ENCODE measurements at places on chromosomes 2 and 18.

DNA sequence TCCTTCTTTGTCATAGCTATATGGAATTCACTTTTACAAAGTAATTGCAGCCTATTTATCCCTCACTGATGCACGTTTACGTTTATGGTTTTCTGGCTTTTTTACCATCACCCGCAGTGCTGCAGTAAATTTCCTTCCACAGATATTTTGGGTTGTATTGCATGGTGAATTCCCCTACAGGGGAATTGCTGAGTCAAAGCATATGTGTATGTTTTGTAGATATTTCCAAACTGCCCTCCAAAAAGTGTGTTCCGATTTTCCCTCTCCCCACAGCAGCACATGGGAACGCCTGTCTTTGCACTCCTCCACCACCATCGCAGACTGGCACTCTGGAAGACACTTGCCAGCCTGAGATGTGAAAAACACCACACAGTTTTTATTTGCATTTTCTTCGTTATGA lies 80.6 kb upstream of the UXS1 start:
- DNase-seq = no peak

GRCh38 chr18:463827-464541 lies 36.5 kb downstream of the COLEC12 start:
- DNase-seq = no peak

GRCh38 chr2:235839974-235840373 lies 328.2 kb downstream of the GBX2 start:
- DNase-seq = no peak

- peak; percentile 43 for DNase-seq
Observed at GRCh38 chr2:54106631-54107454, 8.6 kb upstream of the ACYP2 start.

GRCh38 chr2:156845806-156846558 lies 409.8 kb downstream of the GPD2 start:
- DNase-seq = peak; percentile 58

DNA sequence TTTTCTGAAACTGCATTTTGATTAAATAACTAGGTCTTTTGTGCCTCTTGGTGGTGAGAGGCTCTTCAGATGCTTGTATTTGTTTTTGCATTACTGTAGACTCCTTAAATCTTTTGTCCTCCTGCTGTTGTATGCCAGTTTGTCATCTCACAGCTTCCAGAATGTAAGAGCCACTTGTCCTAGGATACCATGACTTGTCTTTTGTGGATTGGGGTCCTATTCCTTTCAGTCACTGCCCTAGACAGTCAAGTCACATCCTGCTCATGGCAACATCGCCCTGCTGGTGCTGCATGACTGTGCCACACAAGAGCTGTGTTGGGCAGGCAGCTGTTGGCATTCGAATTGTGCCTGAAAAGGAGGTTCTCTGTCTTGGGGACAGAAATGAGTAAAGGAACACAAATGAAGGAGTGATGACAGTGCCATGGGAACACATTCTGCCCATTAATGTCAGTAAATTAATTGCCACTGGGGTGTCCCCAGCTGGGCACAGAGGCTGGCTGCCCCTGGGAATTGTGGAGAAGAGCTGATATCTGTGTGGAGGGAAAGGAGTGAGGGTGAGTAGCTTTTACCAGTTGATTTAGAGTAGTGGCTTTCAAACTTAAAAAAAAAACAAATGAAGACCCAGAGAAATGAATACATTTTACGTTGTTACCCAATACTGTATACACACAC lies 140.3 kb downstream of the ARL6IP6 start:
- DNase-seq = no peak

GRCh38 chr2:216960671-216961268 lies 100.9 kb upstream of the TNP1 start:
- no peak for DNase-seq

- DNase-seq = no peak
Observed at GRCh38 chr2:222459983-222460382, 35.6 kb downstream of the SGPP2 start.

GRCh38 chr2:204468746-204469429 lies 76.4 kb upstream of the PARD3B start:
- peak; percentile 13 for DNase-seq

- no peak for DNase-seq
Observed at GRCh38 chr2:241728000-241728399, 6.4 kb upstream of the D2HGDH start.

GRCh38 chr2:42754021-42754775 lies 9.7 kb downstream of the OXER1 start:
- DNase-seq = no peak

DNA sequence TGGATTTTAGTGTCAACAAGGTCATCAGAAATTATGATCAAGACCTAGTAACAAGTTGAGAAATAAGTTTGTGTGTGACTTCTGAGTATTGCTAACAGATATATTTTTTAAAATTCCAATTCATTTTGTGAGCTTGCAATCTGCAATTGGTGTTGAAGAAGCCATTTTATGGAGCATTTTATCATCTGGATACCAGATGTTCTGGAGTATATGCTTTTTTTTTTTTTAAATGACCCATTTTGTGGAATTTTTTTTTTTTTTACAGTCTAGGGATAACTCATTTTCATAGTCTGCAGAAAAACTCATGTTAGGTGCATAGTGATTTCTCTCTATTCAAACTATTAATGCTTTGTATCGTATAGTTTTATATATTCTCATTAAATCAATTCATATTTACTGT lies 12.6 kb downstream of the QPCT start:
- no peak for DNase-seq
